ENCODE measurements at places on chromosomes 16 and 17.

DNA sequence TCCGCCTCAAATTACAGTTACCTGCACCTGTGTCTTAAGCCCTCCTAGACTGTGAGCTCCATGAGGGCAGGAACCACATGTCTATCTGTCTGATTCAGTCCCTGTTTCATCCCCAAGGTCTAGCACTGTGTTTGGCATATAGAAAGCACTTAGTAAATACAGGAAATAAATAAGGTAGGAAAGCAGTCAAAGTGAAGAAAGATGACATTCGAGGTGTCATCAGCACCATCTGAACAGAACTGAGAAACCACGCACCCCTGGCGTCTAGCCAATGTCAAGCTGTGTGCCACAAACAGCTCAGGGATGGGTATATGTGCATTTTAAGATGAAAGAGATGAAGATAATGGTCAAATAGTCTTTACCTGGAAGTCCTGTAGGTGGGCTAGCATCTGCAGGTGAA, 79.6 kb upstream of the ATP2A3 start:
- no peak for DNase-seq

DNA sequence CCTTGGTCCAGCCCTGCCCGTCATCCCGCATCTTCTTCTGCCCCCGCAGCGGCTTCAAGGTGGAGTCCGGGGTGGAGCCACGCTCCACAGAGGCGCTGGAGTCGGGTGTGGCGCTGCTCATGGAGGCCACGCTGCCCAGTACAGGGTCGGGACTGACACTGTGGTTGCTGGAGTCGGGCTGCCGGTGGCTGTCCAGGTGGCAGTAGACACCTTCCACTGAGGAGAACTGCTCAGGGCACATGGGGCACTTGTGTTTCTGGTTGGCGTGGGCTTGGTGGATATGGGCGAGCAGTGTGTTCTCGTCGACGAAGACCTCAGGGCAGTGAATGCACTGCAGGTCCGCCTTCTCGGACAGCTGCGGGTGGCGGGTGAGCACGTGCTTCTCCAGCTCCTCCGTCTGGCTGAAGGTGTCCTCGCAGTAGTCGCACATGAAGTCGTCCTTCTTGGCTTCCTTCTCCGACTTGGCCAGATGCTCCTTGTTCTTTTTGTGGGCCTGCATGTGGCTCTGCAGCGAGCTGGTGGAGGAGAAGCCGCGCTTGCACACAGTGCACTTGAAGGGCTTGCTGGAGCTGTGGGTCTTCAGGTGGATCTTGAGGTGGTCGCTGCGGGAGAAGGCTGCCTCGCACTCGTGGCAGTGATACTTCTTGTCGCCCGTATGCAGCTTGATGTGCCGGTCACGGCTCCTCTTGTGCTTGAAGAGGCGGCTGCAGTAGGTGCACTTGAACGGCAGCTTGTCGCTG, 217.8 kb downstream of the ZNF423 start:
- no peak for DNase-seq

- DNase-seq, result no peak
Measured at GRCh38 chr16:70687671-70688245, 1.9 kb upstream of the MTSS2 start.

DNA sequence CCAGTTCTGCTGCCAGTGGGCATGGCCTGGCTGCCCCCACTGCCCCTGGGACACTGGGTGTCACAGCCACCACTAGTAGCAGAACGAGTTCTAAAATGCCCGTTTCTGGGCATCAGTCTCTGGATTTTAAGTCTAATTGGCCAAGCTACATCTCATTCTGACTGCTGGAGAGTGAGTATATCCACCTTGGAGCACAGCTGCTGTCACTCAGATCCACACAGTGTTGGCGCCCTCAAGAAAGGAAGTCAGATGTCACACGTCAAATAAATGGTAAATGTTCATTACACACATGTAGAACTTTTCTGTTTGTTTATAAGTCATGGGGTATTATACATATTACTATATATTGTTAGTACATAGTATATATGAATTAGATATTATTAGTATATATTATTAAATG, 19.4 kb downstream of the GNGT2 start:
- DNase-seq, result no peak

- peak; percentile 55 for DNase-seq
Measured at GRCh38 chr16:85420501-85421337, 192.4 kb upstream of the GSE1 start.

DNA sequence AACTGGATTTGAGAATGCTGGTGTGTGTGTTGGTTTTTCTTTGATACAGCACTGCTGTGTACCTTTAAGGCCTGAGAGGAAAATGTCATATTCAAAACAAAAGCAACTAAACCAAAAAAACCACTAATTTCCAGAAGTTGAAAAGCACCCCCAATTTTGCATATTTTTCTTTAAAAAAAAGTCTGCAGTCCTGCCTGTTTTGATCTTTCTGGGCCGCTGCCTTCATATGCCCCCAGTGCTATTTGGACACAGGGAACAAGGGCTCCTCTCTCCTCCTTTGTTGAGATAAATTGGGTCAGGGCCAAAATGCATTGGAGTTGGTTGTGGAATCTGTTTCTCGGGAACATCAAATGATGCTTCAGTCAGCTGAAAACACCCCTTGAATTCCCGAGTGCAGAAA, 26.9 kb downstream of the GPT2 start:
- DNase-seq, result no peak

GRCh38 chr17:4305224-4305623, 41.4 kb upstream of the ANKFY1 start:
- DNase-seq, result no peak

- no peak for DNase-seq
Measured at GRCh38 chr17:32100971-32101631, 41.2 kb upstream of the RHOT1 start.

- DNase-seq, result no peak
Measured at GRCh38 chr17:77580531-77581270, 377.8 kb upstream of the TNRC6C start.

DNA sequence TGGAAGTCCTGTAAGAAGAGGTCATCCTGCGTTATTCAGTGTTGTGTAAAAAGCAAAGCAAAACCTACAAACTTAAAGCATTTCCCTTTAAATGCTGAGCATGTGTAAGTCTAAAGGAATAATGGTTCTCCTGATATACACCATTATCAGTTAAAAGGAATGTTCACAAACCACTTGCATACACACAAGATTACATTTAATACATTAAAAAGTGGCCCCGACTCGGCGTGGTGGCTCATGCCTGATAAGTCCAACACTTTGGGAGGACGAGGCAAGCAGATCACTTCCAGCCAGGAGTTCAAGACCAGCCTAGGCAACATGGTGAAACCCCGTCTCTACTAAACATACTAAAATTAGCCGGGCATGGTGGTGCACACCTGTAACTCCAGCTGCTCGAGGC, 30.5 kb downstream of the CPPED1 start:
- no peak for DNase-seq

- DNase-seq, result peak; percentile 62
Measured at GRCh38 chr17:17724307-17725010, 43.2 kb downstream of the RAI1 start.

GRCh38 chr17:72511242-72511641, 390.4 kb downstream of the SOX9 start:
- DNase-seq, result no peak

DNA sequence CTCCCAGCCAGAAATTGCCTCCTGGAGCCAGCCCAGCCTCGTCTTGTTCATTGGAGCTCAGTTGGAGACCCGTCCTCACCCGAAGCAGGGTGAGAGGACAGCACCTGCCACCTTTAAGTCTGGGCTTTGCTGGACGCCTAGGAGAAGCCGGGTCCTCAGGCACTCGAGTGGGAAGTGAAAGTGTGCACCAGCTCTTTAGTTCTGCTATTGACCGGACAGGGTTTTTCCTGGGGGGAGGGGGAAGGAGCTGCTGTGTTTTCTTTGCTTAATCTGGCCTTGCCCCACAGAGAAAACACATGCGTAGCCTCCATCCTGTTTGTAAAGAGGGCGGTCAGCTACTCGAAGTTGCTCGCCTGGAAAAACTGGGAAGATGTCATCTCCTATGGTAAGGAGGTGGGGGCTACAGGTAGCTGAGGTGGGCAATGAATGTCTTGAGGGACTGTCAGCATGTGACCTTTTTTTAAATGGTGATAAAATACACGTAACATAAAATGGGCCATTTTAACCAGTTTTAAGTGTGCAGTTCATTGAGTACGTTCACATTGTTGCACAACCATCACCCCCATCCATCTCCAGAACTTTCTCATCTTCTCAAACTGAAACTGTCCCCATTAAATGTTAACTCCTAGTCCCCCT, 34.4 kb downstream of the CMIP start:
- no peak for DNase-seq

GRCh38 chr17:18362698-18363100, 651 bp downstream of the SHMT1 start:
- DNase-seq, result no peak
